ENCODE measurements at places on chromosomes 7 and 10.

DNA sequence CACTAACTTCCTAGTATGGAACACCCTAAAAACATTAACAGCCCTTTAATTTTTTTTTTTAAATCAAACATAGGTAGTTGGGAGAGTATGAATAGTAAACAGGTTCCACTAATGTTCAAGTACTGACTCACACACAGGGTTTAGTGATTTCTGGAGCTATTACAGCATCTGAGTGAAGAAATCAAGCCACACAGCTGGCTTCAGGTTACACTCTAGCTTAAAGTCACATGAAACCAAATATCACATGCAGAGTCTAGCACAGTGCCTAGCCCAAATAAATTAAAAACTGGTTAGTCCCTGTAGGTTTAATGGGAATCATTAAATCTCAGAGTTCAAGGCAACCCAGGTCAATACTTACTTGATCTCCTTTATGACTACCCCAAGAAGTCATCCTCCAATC, 11.6 kb downstream of the PANK1 start:
- no peak for DNase-seq

- no peak for DNase-seq
Observed at GRCh38 chr7:957418-958220, 3.1 kb upstream of the ADAP1 start.

GRCh38 chr7:39908973-39909372, 41.1 kb upstream of the CDK13 start:
- DNase-seq, result no peak

DNA sequence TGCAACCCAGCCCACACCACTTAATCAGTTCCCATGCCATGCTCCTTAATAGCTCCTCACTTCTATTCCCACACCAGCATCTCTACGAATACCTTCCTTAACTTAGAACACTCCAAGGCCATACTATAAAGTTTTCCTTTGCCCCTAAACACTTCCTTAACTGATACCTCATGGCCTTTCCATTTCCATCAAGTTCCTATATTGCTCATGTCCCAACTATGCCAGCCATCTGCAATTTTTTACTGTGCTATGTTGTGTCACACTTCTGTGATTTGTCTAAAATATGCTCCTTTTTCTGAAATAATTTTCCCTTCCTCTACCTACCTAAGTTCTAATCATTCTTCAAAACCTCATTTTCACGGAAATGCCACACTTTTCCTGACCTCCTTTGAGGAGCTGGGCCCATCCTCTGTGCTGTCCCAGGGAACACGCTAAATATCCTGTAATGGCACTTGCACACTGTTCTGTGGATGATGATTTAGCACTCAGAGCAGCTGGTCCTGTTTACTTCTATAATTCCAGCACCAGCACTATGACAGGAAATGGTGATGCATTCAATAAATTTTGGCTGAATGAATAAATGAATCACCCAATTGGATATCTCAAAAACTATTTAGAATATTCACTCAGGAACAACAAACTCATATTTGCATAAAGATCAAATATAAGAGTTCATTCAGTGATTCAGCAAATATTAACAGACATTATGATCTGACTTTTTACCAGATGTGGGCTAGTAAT, 266.5 kb upstream of the HGF start:
- no peak for DNase-seq

DNA sequence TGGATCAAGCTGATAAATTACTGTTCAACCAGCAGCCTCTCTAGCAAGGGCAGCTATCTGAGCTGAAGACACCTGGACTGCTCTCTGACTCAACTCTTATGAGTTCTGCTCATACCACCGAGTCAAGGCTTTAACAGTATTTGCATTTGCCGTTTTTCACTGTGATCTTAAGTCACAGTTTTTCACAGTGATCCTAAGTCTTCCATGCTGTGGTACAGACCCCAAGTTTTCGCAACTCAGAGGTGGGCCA, 31.3 kb downstream of the PIP4K2A start:
- DNase-seq, result no peak

DNA sequence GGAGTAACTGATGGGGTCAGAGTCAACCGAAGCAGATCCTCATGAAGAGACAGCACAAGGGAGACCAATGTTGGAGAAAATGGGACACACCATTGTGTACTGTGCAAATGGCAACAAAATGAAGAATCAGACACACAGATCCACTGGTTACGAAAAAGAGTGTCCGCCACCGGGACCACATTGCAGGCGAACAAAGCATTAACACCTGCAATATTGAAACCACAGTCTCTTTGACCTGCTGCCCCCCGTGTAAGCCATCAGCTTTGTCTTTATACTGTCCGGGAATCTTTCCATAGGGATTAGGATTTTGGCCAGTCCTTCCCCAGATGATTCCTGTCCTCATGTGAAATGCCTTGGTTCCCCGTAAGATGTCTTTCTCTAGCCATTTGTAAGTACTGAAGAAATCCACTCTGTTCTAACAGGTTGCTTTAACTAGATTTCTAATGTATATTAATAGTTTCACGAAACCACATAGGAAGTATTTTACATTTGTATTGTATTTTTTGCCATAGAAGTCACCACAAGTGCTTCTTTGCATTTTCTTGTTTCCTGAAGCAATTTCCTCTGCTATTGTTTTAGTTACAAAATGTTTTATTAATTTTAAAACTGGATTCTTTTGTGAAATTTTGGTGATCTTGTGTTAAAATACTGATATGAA, 140.8 kb upstream of the NFE2L3 start:
- no peak for DNase-seq

GRCh38 chr7:102125127-102125596, 161.5 kb upstream of the SH2B2 start:
- peak; percentile 6 for DNase-seq

DNA sequence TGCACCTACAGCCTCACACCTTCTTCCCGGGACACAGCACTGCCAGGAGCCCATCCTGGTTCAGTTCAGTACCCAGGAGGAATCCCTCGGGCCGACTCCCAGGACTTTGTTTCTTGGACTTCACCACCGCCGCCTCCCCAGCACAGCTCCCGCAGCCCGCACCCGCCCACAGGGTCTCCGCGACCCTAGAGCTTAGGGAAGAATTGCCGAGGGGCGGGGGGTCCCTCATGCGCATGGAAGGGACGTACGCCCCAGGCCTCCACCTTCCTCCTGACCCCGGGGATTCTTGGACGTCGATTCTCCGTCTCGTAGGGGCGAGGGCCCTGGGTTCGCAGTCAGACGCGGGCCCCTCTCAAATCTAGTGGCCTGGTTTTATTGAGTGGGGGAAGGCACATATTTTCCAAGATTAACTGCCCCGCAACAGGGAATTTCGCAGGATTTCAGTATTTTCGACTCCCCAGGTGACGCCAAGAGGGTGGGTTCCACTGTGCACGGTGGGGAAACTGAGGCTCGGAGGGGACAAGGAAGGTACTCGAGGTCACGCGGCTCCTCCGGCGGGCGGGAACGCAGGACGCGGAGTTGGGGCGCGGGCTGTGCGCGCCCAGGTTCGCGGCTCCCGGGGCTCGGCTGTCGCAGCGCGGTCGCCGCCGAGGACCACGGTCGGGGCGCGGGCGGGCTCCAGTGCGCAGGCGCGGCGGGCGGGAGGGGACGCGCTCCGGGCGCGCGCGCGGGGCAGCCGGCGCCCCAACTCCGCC, at the start of gene ADCY1:
Gene ADCY1 (plus strand): TSS at position 708 of the 755 bp plus-strand sequence. CDS start 176 bp downstream, outside the sequence.
- DNase-seq, result no peak

DNA sequence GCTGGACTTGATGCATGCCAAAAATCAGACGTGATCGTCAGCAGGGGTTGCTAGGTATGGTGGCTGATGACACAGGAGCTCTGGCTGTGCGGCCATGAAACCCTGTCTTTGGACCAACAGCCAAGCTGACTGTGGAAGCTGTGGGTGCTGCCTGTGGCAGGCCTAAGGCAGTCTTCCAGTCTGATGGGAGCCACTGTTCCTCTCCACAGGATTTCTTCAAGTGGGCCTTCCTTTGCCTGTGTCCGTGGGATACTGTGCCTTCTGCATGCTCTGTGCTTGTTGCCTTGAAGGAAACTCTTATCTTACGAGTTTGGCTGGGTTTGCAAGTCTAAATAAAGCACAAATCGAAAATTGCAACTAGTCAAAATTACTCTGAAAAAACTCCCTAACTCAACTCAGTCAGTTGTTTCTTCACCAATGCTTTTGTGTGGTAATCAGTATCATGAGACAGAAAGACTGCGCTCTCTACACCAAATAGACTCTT, 101.9 kb upstream of the PDLIM1 start:
- no peak for DNase-seq

- DNase-seq, result no peak
Observed at GRCh38 chr7:5635006-5635405, 146.5 kb downstream of the RNF216 start.

DNA sequence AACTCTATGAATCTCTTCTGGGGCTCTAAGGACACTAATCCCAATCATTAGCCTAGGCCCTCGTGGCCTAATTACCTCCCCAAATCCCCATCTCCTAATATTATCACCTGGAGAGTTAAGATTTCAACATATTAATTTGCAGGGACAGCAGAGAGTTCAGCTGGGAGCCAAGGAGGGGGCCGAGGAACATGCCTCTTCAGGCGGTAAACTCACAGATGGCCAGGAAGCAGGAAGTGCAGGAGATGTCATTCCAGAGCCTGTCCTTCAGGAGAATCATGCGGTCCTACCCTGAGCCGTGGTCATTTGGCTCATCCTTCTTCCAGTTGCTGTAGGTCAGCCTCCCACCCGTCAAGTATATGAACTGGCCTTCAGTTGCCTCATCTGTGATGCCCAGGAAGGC, 21.9 kb upstream of the SFTPA2 start:
- no peak for DNase-seq

GRCh38 chr7:140876519-140877248, 48.0 kb downstream of the BRAF start:
- no peak for DNase-seq

GRCh38 chr7:94510582-94511496, 1.2 kb downstream of the CASD1 start:
- peak; percentile 32 for DNase-seq

DNA sequence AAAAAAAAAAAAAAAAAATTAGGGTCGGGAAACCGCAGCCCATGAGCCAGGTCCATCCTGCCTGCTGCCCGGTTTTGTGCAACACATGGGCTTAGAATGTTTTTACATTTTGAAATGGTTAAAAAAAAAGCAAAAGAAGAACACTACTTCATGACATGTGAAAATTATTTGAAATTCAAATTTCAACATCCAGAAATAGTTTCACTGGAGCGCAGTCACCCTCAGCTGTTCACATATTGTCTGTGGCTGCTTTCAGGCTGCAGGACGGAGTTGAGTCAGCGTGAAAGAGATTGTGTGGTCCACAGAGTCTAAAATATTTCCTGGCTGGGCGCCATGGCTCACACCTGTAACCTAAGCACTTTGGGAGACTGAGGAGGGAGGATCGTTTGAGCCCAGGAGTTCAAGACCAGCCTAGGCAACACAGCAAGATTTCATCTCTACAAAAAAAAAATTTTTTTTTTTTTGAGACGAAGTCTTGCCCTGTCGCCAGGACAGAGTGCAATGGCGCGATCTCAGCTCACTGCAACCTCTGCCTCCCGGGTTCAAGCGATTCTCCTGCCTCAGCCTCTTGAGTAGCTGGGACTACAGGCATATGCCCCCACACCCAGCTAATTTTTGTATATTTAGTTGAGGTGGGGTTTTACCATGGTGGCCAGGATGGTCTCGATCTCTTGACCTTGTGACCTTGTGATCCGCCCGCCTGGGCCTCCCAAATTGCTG, 63.9 kb upstream of the ECHDC3 start:
- no peak for DNase-seq

- peak; percentile 89 for DNase-seq
Observed at GRCh38 chr10:5293691-5294550, 70.8 kb upstream of the UCN3 start.

DNA sequence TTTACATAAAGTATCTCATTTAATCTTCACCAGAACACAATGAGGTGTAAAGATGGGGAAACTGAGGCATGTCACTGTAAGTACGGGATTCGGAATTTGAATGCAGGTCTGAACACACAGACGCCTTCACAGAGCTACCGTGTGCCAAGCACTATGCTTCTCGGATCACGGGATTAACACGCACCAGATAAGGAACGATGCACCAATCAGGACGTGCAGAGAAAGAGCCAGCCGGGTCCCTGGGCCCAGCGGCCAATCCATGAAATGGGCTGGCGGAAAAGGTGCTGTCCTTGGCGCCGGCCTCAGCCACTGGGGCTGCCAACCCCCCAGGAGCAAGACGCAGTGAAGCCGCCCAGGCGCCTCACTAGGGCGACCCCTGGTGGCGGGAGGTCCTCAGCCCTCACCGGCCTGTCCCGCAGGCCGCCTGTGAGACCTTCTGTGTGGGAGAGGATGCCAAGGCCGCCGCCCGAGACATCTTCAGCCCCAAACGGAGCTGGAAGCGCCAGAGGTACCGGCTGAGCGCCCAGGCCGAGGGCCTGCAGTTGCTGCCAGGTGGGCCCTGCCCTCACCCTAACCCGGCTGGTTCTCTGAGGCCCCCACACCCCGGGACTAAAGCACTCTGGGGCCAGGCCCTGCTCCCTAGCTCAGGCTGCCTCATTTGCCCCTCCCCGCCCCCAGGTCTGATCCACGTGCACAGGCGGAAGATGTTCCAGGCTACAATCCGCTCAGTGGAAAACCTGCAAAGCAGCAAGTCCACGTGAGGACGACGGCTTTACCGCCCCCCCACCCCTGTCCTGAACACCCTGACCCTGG, 15.6 kb downstream of the ATG9B start:
- DNase-seq, result peak; percentile 87

GRCh38 chr7:44101966-44102845, 1.9 kb upstream of the AEBP1 start:
- no peak for DNase-seq

- DNase-seq, result no peak
Observed at GRCh38 chr7:106944035-106944665, 79.1 kb downstream of the PIK3CG start.

DNA sequence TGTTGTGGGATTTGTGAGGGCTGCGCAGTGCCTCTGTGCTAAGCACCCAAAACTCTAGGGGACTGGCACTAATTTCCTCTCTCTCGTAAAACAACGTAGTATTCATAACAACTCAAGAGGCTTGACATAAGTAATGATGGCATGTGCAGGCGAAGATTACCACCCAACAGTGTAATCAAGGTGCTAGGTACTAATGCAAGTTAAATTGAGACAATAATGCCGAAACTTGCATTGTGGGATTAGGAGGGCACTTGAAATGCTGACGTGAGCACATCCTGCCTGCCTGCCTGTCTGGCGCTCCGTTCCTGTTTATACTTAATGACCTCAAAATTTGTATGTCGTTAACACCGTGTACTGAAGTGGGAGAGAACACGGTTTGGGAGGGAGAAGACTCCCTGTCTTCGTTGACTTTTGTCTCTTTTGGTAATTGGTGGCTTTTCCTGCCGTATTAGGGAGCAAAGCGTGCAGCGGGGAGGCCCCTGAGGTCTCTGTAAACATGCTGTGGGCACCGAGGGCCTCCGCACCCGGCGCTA, 139.0 kb downstream of the MGMT start:
- no peak for DNase-seq

GRCh38 chr10:123724747-123725146, 58.6 kb downstream of the GPR26 start:
- no peak for DNase-seq

DNA sequence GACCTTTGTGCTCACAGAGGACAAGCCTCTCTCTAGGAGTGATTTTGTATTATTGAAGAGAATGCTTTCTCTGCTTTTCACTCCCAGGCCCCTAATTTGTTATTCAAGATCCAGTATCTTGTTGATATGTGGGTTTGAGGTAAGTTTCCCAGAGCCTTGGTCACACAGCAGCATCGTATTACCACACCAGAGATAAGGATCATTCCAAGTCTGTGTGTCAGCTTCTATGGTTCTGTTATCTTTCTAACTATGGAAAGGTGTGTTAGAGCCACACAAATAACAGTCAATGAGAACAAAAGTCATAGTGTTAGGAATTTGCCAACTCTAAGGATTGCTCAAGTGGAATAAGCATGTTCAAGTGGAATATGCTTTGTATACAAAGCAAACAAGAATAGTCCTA, 1208.3 kb downstream of the GATA3 start:
- no peak for DNase-seq

- DNase-seq, result no peak
Observed at GRCh38 chr7:44277391-44277790, 48.0 kb downstream of the CAMK2B start.

Data from stimulated activated CD4-positive, alpha-beta T cell treated with anti-CD3 and anti-CD28 coated beads, Interleukin-2, amount 100 ng/mL, for 24 hours (primary cell).